ENCODE measurements at places on chromosomes 1 and 21.
A peak's percentile ranks its signal among the peaks of the same experiment; 100 is the strongest.

DNA sequence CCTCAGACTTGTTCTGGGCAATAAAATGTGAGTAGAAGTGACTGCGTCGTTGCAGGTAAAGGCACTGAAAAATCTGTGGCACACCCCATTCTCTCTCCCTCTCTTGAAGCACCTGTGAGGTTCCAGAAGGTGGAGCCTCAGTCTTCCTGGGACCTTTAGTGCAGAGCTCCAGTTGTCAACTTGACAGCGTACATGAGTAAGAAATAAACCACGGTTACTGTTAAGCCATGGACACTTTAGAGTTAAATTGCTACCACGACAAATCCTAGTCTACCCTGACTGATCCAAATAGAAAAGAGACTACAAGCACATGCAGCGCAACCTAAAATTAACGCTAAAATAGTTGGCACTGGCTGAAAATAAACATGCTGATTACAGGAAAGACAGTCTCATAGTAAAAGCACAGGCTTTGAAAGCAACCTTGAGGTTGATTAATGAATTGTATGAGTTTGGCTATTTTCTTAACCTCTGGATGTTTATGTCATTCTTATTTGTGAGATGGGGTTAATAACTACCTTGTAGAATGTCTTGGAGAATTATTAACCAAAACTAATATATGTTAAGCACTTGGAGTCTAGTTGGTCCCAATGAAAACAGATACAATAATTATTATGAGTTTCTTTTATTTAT, 93.0 kb upstream of the PLPPR4 start:
- DNase-seq: no peak

DNA sequence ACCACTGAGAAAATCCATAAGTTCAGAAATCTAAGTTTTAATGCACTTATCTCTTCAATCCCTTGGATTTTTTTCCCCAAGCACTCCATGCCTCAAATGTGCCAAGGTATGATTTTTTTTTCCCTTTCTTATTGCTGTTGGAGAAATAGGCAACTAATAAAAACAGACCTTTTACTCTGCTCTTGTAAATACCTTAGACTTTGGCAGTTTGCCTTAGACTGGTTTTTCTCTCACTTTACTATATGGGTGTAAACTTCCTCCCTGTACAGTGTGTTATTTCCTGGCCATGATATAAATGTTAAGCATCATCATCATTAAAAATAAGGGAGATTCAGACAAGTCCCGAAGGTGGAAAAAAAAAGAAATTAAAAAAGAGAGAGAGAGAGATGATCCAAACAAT, 65.7 kb downstream of the LRRC8C start:
- DNase-seq: no peak

DNA sequence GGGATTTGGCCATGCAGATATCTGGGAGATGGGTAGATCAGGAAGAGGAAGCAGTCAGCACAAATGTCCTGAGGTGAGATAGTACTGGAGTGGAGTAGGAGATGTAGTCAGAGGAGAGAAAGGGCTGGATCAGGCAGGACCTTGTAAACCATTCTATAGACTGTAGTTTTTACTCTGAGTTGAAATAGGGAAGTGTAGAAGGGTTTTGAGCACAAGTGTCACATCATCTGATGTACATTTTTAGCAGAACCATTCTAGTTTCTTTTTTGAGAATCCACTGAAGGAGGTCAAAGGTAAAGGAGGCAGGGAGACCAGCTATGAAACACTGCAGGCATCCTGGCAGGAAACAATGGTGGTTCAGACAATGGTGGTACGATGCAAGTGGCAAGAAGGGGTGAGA, 194.6 kb upstream of the RRP15 start:
- no peak for DNase-seq

DNA sequence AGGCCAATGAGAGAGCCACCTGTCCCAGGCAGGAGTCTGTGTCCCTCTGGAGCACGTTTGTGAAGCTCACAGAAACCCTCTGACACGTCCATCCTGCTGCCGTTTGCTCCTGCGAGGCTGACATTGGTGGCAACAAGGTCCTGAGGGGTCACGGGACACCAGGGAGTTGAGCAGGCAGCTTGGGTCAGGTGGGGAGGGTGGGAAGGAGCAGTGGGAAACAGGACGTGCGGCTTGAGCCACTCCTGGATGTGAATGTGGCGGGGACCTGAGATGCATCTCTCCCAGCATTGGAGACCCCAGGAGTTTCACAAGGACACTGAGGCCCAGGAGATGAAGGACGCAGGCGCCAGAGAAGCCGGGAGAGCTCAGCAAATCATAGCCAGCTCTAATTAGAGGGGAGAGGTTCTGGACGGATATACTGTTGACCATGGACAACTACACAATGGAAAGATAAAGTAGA, 149.0 kb downstream of the PEX14 start:
- DNase-seq: no peak

DNA sequence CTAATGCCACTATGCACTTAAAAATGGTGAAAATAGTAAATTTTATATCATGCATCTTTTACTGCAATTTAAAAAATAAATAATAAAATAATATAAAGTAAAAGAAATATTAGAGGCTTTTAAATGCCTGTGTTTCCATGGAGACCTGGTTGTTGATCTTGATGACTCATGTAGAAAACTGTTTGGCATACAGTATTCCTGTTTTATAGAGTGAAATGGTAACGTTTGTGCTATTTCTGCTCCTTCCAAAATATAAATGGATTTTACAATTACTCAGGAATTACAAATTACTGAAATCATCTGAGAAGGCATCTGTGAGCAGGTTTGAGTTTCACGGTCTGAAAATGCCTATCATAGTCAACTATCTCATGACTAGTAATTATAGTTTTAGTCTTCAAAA, 98.4 kb upstream of the USP25 start:
- DNase-seq: peak; percentile 61

DNA sequence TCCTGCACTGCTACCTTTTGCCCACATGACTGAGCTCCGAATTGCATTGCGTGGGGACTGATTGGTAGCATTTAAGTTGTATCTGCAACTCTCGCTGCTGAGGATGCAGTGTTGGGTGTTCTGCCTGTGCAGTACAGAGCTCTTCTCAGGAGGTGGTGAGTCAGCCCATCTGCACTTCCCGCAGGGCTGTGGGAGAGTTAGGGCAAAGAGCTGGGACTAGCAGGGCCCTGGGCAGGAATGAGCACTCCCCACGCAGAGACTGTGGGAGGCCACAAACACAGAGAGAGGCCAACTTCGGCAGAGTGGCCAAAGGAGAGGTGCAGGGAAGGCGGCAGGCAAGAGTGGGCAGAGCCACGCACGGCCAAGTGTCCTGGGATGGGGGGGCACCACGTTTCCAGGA, 244.7 kb downstream of the SIPA1L2 start:
- no peak for DNase-seq

DNA sequence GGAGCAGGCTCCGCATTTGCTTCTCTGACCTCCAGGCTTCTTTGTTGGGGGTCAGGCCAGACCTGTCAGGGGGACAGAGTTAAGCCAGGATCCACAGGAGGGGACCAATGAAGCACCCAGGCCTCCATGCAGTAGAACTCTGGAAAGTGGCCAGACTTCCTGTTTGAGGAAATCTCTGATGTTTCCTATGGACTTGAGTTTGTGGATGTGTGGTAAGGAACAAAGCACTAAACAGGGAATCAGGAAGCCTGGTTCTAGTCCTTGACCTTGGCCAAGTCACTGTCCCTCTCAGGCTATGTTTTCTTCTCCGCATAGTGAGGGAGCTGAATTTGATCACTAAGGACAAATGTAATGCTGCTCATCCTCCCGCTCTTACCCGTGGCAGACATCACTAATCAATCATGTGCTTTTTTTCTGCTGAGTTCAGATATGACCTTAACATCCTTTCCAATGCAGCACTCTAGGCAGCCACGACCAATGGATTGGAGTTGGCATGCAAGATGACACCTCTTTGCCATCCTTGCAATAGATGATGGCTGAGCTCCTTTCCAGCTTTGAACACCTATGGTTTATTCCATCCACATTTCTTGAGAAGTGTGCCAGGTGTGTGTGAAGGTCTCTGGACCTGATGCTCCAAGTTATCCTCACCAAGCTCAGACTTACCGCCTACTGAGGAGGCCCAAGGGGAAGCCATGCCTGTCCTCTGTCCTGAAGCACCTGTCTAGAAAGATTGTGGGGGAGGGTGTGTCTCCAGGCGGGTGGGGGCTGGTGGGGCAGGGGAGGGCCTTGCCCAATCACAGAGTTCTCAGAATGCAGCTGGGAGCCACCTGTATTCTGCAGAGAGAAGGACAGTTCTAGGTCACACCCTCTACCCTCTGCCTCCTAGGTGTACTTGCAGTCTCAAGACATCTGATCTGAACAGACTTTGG, 9.9 kb downstream of the SH2D2A start:
- DNase-seq: no peak

- no peak for DNase-seq
Observed at GRCh38 chr1:187018291-187018690, 189.5 kb downstream of the PLA2G4A start.

DNA sequence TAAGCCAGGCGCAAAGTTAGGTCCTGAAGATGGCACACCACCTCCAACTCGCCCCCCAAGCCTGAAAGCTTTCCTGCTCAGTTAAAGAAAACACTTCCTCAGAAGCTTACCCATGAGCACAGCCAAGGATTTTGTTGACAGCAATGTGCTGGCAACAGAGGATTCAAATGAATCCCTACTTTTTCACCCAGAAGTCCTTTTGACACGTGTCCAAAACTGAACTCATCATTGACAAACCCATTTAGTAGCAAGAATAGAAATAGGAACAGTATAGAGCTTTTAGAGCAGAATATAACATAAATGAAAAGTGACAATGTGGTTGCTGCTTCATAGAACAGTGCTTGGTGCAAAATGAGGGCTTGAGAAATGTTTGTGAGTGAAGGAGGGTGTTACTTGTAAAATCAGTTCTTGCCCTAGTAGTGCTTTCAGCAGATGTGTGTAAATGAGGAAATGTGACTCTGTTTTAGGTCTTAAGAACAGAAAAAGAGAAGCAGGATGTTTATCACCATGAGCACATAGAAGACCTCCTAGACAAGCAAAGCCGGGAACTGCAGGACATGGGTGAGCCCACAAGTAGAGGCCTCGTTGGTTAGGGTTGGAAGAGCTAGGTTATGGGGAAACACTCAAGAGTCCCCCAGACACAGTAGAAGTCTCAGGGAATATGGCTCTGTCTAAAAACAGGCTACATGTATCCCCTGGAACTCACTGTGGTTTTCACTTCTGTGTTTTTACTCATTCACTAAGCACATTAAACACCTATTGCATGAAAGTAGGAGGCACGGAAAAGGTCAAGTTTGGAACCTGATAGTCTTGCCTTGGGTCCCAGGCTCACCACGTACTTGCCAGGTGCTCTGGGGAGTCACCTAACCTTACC, 48.6 kb upstream of the TMEM125 start:
- DNase-seq: no peak

- DNase-seq: no peak
Observed at GRCh38 chr1:233240829-233241682, 54.5 kb downstream of the PCNX2 start.

- DNase-seq: no peak
Observed at GRCh38 chr1:54991939-54992338, 6.8 kb upstream of the BSND start.

DNA sequence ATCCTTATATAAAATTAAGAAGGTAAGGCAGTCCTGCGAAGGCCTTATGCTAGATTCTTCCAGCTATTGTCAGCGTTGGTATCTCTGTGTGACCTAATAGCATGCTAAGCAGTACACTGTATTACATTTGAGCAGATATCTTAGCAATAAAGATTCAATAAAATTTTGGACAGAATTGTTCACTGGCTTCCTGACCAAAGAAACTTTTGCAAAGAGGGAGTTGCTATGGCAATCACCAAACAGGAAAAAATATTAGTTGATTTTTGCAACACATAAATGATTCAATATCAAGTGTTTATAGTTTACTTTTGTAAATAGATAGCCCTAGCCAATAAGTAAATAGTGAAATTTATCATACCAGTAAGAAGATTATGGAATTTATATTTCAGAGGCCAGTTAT, 31.0 kb upstream of the PLEKHO1 start:
- no peak for DNase-seq

- no peak for DNase-seq
Observed at GRCh38 chr1:233487408-233487807, 126.5 kb upstream of the KCNK1 start.

DNA sequence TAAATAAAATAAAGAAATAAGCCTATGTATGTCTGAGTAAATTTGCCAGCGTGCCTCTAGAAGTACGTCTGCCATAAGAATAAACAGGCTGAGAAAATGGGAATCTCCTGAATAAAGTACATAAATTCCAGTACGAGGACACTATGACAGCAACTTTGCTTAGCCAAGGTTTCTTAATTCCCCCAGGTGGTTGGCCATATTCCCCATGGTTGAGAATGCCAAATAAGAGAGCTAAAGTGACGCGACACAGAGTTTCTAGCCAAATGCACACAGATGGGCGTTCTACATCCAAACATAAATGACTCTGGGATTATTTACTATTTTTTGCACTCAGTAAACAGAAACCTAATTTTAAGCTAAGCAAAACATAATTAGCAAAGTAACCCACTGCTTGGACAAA, 19.5 kb downstream of the KCNH1 start:
- no peak for DNase-seq

- no peak for DNase-seq
Observed at GRCh38 chr1:43232482-43232881, 37.3 kb upstream of the TMEM125 start.

DNA sequence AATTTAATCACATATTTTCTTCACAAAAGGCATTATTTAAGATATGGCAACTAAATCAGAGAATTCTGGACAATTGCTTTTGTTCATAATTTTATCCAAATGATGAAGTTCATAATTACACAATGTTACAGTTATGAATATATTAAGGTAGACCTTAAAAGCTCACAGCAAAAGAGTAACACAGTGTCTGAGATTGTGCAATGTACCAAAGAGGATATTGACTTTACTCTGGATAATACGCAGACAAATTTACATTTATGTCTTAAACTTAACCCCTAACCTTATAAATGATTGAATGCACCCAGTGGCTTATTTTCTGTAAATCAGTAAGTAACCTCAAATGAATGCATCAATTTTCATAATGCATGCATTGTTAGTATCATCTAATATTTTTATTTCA, 216.2 kb upstream of the SAMSN1 start:
- no peak for DNase-seq

GRCh38 chr1:201702936-201703335, 126.0 kb upstream of the IPO9 start:
- no peak for DNase-seq

GRCh38 chr1:206784471-206784903, 12.2 kb upstream of the IL10 start:
- no peak for DNase-seq

GRCh38 chr1:29179641-29180184, 2.0 kb downstream of the SRSF4 start:
- no peak for DNase-seq

DNA sequence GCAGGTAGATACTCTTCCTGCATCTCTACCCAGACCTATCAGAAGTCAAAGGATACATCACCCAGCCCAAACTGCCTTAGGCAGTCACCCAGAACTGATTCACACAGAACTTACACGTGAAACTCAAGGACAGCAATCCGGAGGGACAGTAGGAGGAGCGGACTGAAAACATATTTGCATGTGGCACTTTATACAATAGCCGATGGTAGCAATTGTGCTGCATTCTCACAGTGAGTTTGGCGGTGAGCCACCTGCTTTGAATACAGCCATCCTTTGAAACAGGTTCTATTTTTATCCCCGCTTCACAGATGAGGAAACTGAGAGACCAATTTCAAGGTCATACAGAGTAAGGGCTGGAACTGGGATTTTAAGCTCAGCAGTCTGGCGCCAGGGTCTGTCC, 69.5 kb downstream of the EDEM3 start:
- DNase-seq: no peak

Data from GM04504 (cell line).